Psoas muscle (tissue), 8 donors: ENCODE measurements at places on chromosomes 1 and 21. TPM values are rescaled to one million over a fixed set of nuclear protein-coding genes. Genes with fewer than 3 reads are reported as not detected.

DNA sequence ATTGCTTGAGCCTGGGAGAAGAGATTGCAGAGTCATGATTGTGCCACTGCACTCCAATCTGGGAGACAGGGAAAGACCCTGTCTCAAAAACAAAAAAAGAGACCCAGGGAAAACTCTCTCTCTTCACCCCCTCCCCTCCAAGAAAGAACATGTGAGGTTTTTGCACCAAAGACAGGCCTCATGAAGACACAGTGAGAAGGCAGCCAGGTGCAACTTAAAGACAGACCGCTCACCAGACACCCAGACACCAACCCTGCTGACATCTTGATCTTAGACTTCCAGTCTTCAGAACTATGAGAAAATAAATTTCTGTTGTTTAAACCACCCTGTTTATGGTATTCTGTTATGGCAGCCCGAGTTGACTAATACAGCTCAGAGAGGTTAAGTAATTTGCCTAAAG is 13.3 kb upstream of the LRRC8D start:
- DNase-seq, result no peak
- H3K27me3 ChIP-seq, result no peaks in the 10 kb centered on the region
- no peak overlapping the region for H3K27ac ChIP-seq

DNA sequence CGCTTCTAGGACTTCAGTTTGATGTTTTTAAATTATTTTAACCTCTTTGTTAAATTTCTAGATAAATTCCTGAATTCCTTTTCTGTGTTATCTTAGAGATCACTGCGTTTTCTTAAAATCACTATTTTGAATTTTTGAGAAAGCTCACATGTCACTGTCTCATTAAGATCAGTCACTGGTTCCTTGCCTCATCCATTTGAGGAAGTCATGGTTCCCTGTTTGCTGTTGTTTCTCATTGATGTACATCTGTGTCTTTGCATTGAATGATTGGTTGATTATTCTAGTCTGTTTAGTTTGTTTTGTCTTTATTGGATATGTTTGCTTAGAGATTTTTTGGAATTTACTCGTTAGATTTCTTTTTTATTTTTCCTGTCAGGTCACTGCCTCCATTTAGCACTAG is 50.1 kb downstream of the CRP start:
- no peak for DNase-seq
- no peaks in the 10 kb centered on the region for H3K4me1 ChIP-seq
- no peaks in the 10 kb centered on the region for H3K27me3 ChIP-seq
- H3K36me3 ChIP-seq, result no peaks in the 10 kb centered on the region
- H3K4me3 ChIP-seq, result no peak overlapping the region

DNA sequence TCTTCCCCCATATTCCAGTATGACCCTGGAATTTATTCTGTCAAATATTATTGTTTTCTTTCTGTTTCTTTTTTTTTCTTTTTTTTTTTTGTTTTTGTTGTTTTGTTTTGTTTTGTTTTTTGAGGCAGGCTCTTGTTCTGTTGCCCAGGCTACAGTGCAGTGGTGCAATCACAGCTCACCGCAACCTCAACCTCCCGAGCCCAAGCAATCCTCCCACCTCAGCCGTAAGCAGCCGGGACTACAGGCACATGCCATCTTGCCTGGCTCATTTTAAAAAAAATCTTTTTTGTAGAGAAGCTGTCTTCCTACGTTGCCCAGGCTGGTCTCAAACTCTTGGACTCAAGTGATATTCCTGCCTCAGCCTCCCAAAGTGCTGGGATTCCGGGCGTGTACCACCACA is 237.6 kb downstream of the SMYD3 start:
- H3K36me3 ChIP-seq, result no peaks in the 10 kb centered on the region
- no peak for DNase-seq
- H3K4me1 ChIP-seq, result no peaks in the 10 kb centered on the region
- no peaks in the 10 kb centered on the region for H3K27me3 ChIP-seq
- no peak overlapping the region for H3K27ac ChIP-seq

GRCh38 chr1:93707956-93708355 is 26.3 kb upstream of the BCAR3 start:
- H3K27ac ChIP-seq, result no peak overlapping the region
- no peaks in the 10 kb centered on the region for H3K27me3 ChIP-seq
- H3K36me3 ChIP-seq, result no peaks in the 10 kb centered on the region
- H3K4me1 ChIP-seq, result peaks cover 15% of the 10 kb centered on the region
- no peak overlapping the region for H3K4me3 ChIP-seq

The NGF gene
- total RNA-seq, result 1.3 TPM

DNA sequence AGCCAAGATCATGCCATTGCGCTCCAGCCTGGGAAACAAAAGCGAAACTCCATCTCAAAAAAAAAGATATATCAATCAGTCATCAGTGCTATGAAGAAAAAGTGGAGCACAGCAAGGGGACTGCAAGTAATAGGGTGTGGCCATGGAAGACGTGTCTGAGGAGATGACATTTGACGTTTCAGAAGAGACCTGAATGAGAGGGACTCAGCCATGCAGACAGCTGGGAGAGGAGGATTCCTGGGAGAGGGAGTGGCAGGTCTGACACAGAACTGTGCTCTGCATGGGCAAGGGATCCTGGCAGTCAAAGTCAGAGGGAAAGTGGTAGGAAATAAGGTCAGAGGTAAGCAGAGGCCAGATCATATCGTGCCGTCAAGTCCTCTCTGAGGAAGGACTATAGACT is 3.3 kb downstream of the LAX1 start:
- no peaks in the 10 kb centered on the region for H3K27me3 ChIP-seq
- no peak overlapping the region for H3K27ac ChIP-seq
- peaks cover 20% of the 10 kb centered on the region for H3K4me1 ChIP-seq
- DNase-seq, result no peak

- H3K27ac ChIP-seq, result no peak within 1 kb of the TSS
- peaks cover 71% of the 10 kb centered on the region for H3K27me3 ChIP-seq
- no peaks in the 10 kb centered on the region for H3K36me3 ChIP-seq
Observed at GRCh38 chr1:2049718-2050431, at the start of gene PRKCZ. Gene PRKCZ (plus strand): TSS chr1:2050411. CDS start chr1:2050631, 220 bp downstream.

GRCh38 chr1:91031081-91031480 is 9.2 kb upstream of the ZNF644 start:
- H3K27ac ChIP-seq, result no peak overlapping the region
- no peak overlapping the region for H3K4me3 ChIP-seq
- peaks cover 9% of the 10 kb centered on the region for H3K27me3 ChIP-seq
- no peak for DNase-seq

The OR2T11 gene
- total RNA-seq, result not detected

- no peaks in the 10 kb centered on the region for H3K27me3 ChIP-seq
- H3K4me3 ChIP-seq, result no peak overlapping the region
- H3K36me3 ChIP-seq, result no peaks in the 10 kb centered on the region
- no peak overlapping the region for H3K27ac ChIP-seq
- no peaks in the 10 kb centered on the region for H3K4me1 ChIP-seq
Observed at GRCh38 chr21:15651172-15651571, 78.6 kb upstream of the USP25 start.

- H3K4me1 ChIP-seq, result peaks cover 73% of the 10 kb centered on the region
- no peaks in the 10 kb centered on the region for H3K27me3 ChIP-seq
- peak overlapping the region; percentile 94 for H3K4me3 ChIP-seq
- DNase-seq, result peak; percentile 41
- H3K27ac ChIP-seq, result peak overlapping the region; percentile 92
Observed at GRCh38 chr1:36387141-36387949, 1.6 kb upstream of the STK40 start.

The TMPRSS2 gene
- 0.10 TPM for total RNA-seq

- no peak overlapping the region for H3K4me3 ChIP-seq
- DNase-seq, result no peak
- H3K4me1 ChIP-seq, result peaks cover 48% of the 10 kb centered on the region
- H3K36me3 ChIP-seq, result peaks cover 49% of the 10 kb centered on the region
- H3K27me3 ChIP-seq, result no peaks in the 10 kb centered on the region
- peak overlapping the region; percentile 65 for H3K27ac ChIP-seq
Observed at GRCh38 chr1:12336413-12336812, 106.6 kb downstream of the VPS13D start.

DNA sequence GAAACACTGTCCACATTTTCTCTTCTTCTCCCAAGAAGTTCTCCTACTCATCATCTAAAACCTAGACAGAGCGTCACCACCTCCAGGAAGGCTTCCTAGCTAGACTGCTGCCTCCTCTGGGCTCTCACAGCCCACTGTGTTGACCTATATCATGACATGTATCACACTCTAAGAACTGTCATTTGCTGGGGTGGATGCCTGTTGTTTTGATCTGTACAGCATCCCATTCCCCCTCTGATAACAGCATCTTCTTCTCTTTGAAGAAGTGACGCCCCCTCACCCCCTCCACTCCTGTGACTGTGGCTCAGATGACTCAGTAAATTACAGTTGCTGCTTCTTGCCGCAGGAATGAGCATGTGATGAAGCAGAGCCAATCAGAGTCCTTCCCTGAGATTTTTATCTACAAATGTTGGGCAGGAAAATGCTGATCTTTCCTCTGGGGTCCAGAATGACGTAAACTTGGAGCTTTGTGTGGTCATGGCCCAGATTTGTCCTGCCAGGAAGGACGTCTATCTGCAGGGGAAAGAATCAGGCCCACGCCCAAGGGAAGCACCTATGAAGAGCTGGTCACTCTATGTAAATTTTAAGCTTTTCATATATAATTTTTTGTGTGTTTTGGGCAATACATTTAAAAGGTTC is 28.0 kb upstream of the FOXO6 start:
- DNase-seq, result no peak
- H3K36me3 ChIP-seq, result no peaks in the 10 kb centered on the region
- H3K27ac ChIP-seq, result no peak overlapping the region
- H3K27me3 ChIP-seq, result no peaks in the 10 kb centered on the region

DNA sequence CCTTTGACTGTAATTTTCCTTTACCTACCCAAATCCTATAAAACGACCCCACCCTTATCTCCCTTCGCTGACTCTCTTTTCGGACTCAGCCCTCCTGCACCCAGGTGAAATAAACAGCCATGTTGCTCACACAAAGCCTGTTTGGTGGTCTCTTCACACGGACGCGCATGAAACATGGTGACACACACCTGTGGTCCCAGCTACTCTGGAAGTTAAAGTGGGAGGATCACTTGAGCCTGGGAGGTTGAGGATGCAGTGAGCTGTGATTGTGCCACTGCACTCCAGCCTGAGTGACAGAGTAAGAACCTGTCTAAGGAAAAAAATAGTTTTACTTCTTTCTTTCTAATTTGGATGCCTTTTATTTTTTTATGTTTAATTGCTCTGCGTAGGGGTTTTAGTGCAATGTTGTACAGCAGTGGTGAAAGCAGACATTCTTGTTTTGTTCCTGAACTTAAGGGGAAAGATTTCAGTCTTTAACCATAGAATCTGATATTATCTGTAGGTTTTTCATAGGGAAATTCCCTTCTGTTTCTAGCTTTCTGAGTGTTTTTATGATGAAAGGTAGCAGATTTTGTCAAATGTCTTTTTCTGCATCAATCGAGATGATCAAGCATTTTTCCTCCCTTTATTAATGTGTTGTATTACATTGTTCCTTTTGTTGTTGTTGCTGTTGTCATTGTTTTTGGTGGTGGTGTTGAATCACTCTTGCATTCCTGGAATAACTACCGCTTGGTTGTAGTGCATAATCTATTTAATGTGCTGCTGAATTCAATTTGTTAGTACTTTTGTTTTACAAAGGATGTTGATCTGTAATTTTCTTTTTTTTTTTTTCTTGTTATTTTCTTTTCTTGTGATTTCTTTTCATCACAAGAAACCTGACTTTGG is 497.4 kb downstream of the DISC1 start:
- no peaks in the 10 kb centered on the region for H3K36me3 ChIP-seq
- DNase-seq, result no peak

GRCh38 chr1:64836802-64837201 is 91.9 kb downstream of the RAVER2 start:
- no peak for DNase-seq
- H3K36me3 ChIP-seq, result peaks cover 90% of the 10 kb centered on the region
- no peak overlapping the region for H3K27ac ChIP-seq
- H3K4me1 ChIP-seq, result peaks cover 19% of the 10 kb centered on the region
- no peaks in the 10 kb centered on the region for H3K27me3 ChIP-seq
- no peak overlapping the region for H3K4me3 ChIP-seq

GRCh38 chr1:3550511-3551289 is 60.6 kb downstream of the MEGF6 start:
- no peaks in the 10 kb centered on the region for H3K36me3 ChIP-seq
- no peak overlapping the region for H3K4me3 ChIP-seq
- H3K27me3 ChIP-seq, result no peaks in the 10 kb centered on the region
- no peaks in the 10 kb centered on the region for H3K4me1 ChIP-seq
- H3K27ac ChIP-seq, result no peak overlapping the region
- DNase-seq, result no peak

DNA sequence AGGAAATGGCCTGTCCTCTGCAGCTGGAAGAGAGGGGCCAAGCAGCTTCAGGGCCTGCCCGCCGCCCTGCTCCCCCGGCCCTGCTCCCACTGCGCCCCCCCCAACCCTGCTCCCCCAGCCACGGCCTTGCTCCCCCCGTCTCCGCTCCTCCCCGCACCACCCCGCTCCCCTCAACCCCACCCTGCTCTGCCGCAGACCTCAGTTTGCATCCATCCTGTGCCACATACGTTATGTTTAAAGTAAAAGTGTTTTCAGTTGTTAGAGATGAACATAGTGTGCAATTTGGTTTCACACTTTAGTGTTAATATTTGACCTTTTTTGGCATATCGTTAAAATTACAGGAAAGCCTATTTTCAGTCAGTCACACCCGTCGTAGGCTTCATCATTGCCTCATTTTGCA is 34.1 kb upstream of the DIP2A start:
- H3K36me3 ChIP-seq, result peaks cover 95% of the 10 kb centered on the region
- no peaks in the 10 kb centered on the region for H3K27me3 ChIP-seq
- no peak for DNase-seq

DNA sequence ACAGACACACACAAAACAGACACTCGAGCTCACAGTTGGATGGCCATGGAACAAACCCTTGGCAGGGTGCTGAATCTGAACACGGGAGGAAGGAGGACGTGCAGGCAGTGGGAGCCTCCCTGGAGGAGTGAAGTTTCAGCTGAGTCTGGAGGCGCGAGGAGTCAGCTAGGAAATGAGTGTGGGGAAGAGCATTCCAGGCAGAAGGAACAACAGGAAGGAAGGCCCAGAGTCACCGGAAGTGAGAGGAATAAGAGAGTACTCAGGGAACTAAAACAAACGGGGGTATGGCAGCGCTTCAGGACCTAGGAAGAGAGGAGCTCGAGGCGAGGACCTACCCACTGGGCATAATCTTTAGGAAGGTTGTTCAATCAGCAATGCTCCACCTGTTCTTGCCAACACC is 137.3 kb downstream of the SYF2 start:
- H3K4me3 ChIP-seq, result no peak overlapping the region
- no peak for DNase-seq
- no peaks in the 10 kb centered on the region for H3K4me1 ChIP-seq
